Skin of body (tissue), 3 donors: ENCODE measurements at places on chromosomes 11 and 22.

- DNase-seq: no peak
Observed at GRCh38 chr11:69123593-69124545, 31.9 kb upstream of the SMIM38 start.

DNA sequence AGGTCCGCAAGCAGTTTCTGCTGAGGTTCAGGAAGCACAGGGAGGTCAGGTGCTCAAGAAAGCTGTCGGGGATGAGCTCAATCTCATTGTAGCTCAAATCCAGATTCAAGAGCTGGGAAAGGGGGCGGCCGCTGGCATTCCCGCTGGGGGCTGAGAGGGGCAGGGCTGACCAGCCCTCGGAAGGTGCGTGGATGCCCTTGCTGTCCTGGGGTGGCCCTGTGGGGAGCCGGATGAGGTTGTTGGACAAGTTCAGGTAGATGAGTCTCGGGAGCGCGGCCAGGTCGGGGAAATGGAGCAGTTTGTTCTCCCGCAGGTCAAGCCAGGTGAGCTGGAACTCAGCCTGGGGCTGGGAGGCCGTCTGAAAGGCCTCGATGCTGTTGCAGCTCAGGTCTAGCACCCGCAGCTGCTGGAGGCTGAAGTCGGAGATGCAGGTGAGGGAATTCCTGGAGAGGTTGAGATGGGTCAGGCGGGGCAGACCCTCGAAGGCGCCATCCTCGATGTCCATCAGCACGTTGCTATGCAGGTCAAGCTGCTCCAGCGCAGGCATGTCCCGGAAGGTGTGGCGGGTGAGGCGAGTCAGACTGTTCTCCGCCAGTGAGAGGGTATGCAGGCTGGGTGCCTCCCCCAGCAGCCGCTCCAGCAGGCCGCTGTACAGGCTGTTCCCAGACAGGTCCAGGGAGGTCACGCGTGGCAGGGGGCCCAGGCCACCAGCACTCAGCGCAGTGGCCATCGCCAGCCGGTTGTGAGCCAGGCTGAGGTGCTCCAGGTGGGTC lies 9.8 kb downstream of the LRRC32 start:
- DNase-seq: no peak

GRCh38 chr11:14882196-14882595 lies 9.8 kb downstream of the CYP2R1 start:
- DNase-seq: no peak

GRCh38 chr11:128694618-128695481 lies 978 bp downstream of the FLI1 start:
- no peak for DNase-seq

DNA sequence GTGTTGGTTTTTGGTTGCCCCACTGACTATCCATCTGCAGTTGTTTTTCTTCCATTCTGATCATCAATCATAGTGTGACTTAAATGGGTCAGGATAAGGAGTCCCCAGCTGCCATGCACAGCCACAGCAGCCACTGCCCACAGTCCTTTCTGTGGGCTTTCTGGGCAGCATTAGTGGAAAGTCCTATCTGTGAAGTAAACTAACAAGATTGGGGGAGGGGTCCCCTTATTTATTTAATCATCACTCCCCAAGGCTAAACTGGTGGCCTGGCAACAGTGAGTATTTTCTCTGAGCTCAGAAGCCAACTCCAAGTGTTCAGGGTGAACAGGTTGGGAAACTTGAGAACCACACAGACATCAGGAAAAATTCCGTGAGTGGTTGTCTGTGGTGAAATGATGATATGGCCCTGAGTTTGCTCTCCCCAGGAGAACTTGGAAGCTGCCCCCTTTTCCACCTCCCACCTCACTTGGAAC lies 145.0 kb downstream of the CCDC34 start:
- DNase-seq: peak; percentile 60

DNA sequence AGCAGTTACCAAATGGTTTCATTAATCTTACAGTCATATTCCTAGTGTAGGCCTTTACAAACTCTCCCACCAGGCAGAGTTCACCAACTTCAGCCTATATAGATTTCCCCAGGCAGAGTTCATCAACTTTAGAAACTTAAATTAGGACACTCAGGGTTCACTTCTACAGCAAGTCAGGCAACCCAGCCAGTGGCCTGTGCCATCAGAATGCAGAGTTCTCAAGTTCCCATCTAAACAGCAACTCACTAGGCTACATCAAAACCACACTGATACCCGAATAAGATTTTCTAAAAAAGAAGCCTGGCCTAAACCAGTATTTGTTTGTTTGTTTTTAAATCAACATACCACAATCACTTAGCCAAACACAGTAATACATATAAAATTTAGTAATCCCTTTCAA lies 33.7 kb downstream of the PICALM start:
- no peak for DNase-seq

DNA sequence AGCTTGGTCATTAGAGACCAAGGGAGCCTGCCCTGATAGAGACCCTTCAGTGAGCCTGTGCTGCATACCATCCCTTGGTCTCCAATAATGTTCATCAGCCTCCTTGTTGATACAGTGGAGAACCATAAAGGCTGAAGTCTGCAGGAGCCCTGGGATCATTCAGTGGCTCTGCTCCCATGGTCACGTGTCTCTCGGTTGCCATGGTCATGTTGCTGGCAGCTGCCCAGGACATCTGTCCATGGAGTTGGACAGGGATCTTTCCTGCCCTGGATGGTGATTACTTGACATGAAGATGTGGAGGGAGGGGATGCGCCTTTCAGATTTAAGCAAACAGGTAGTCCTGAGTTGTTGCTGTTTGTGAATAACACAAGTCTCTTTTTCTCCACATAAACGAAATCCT lies 38.2 kb downstream of the CYB5R2 start:
- no peak for DNase-seq

DNA sequence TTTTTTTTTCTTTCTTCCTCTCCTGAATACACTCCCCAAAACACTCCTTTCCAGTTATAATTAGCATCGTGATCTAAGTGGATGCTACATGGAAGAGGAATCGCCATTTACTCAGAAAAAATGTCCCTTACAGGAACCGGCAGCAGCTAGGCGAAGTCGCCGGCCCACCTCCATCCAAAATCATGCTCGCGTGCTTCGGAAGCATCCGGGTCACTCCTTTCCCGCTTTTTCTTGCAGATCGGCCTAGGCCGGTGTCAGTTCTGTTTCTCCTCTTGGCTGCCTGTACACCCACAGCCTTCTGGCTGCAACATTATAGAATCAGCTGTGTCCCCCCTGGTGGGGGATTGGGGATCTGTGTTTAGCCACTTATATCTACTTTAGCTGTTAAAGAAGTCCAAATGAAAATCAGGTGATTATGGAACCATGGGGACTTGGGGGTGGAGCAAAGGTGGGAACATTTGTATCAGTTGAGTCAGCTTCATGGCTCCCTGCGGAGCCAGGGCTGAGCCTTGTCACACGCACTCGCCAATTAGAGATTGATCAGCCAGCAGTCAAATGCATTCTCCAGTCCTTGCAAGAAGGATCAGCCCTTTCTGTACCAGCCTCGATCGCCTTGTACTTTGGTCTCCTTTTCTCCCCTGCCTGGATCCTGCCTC lies 36.3 kb downstream of the ASRGL1 start:
- no peak for DNase-seq
